ENCODE measurements at places on chromosomes 3 and 15.

GRCh38 chr3:75303741-75304140 lies 360.4 kb upstream of the FRG2C start:
- DNase-seq, result no peak

- peak; percentile 89 for DNase-seq
These were observed 2.3 kb downstream of the RNF13 start for GRCh38 chr3:149815321-149815720.

DNA sequence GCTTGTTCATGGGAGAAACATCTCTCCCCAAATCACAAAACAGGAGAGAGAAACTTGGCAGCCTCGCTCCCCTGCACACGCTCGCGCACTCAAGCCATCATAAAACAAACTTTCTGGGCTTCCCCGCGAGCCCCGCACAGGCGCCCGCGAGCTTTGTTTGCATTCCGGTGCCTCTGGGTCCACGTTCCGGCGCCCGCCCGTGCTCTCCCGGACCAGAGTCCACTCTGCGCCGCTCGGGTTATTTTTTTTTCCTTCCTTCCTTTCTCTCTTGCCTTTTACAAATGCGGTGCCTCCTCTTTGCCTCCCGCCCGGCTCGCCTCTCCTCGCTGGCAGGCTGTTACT lies 363 bp downstream of the MAGI1 start:
- DNase-seq, result no peak

DNA sequence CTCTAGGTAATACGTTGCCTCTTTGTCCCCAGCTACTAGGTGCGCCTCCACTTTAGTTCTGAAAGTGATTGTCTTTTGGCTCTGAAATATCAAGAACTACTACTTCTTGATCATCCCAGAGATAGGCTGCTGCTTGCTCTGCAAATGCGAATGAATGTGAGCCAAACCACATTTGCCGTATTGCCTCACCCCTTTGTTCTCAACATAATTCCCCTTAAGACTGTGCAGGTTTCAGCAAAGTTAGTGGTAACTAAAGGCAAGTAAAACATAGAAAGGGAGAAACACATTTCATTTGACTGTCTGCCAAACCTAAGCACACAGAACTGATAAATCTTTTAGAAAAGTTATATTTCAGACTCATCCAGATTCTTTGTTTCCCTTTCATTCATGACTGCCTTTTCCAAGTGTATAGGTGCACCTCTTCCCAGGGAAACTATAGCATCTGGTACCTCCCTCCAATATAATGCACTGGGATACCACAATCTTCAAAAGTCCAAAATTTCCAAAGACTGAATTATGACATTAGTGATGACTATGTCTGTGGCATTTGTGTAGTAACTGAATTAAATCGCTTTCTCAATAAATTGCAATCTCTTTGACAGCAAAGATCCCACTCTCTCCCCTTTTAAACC lies 720.6 kb upstream of the CBLB start:
- no peak for DNase-seq

GRCh38 chr3:41125258-41125657 lies 74.0 kb upstream of the CTNNB1 start:
- DNase-seq, result no peak

- peak; percentile 83 for DNase-seq
These were observed 482.6 kb upstream of the TPRG1 start for GRCh38 chr3:188689101-188689574.

- DNase-seq, result no peak
These were observed 801.5 kb upstream of the EPHA6 start for GRCh38 chr3:96012939-96013338.

- DNase-seq, result no peak
These were observed 569.8 kb downstream of the RBMS3 start for GRCh38 chr3:29850641-29851040.

GRCh38 chr15:51702710-51703109 lies 21.4 kb downstream of the SCG3 start:
- DNase-seq, result no peak

GRCh38 chr3:116238846-116239565 lies 206.3 kb downstream of the LSAMP start:
- no peak for DNase-seq

GRCh38 chr3:192830291-192831110 lies 87.2 kb downstream of the MB21D2 start:
- DNase-seq, result no peak

- no peak for DNase-seq
These were observed 485 bp downstream of the PAK6 start for GRCh38 chr15:40239404-40239692.

DNA sequence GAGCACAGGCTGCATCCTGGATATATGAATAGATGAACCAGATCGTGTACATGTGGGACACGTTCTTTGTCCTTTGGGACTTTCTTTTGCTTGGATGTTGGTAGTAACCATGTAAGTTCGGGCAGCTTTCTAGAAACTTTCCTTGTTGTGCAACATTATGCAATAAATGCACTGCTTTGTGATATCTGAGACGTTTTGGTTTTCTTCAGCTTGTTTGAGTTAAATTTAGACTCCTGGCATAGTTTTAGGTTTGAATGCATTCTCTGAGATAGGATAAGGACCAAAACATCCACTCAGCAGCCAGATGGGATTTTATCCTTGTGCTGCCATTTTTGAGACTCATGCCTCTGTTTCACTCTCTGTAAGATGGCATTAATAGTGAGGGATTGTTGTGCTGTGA lies 158.9 kb downstream of the IGF1R start:
- no peak for DNase-seq

DNA sequence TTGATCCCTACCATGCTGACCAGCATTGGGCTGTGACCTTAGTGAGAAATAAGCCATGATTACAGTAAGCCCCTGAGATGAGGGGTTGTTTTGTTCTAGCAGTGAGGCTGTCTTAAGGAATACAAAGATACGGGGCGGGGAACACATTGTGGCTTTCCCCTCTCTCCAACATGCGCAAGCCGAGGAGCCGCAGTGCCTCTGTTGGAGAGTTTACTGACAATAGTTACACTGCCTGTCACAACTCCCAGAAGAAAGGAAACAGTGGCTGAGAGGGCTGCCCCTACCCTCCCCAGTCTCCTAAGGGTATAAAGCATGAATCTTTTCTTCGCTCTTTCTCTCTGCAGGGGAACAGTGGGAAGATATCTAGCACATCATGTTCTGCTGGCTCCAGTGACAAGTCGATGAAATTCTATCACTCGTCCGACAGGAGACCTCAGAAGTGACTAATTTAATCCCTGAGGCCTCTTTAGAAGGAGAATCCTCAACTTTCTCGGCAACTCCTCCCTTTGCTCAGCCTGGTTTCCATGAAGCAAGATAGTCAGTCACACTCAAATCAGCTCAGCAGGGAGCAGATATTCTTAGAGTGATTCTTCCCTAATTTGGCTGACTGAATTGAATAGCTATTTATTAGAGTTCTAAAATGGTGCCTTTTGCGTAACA lies 409.0 kb upstream of the PROK2 start:
- DNase-seq, result no peak

All from suppressor macrophage treated with lipopolysaccharide for 4 hours (primary cell).